ENCODE measurements at places on chromosomes 16 and 17. TPM values are rescaled to one million over a fixed set of nuclear protein-coding genes. Genes with fewer than 3 reads are reported as not detected.
A peak's percentile ranks its signal among the peaks of the same experiment; 100 is the strongest.

The GP1BA gene
- polyA plus RNA-seq = 0.22 TPM

The KRTAP9-3 gene
- not detected for polyA plus RNA-seq

DNA sequence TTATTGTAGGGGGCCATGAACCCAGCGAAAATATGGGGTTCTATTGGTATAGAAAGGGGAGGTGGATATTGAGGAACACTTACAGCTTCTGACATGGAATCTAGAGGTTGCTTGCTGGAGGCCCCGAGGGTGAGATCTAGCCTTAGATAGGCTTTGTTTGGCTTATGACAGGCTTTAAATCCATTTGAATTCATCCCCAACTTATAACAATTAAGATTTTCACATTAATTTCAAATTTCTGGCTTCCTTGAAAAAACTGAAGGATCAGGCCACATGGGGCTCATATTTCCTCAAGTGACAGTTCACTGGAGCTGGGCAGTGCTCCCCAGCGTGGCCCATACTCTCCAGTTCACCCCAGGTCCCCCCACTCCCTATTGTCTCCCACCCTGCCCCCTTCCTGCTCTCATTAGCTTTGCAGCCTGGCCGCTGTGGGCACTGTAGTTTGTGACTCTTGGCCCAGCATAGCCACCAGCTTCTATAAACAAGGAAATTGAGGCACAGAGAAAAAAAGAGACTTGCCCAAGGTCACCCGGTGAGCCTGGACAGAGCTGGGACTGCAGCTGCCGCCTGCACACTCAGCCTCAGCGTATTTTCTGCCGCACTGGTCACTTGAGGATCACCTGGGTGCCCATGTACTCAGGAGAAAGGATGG is 19.8 kb upstream of the ADGRG1 start:
- H3K36me3 ChIP-seq = no peaks in the 10 kb centered on the region
- peaks cover 20% of the 10 kb centered on the region for H3K4me1 ChIP-seq
- no peak overlapping the region for H3K27ac ChIP-seq
- H3K4me3 ChIP-seq = no peak overlapping the region
- DNase-seq = no peak

- DNase-seq = no peak
- H3K27ac ChIP-seq = no peak overlapping the region
- H3K4me1 ChIP-seq = no peaks in the 10 kb centered on the region
- H3K27me3 ChIP-seq = no peaks in the 10 kb centered on the region
- no peaks in the 10 kb centered on the region for H3K36me3 ChIP-seq
Measured at GRCh38 chr16:84847564-84848355, 28.0 kb downstream of the CRISPLD2 start.

DNA sequence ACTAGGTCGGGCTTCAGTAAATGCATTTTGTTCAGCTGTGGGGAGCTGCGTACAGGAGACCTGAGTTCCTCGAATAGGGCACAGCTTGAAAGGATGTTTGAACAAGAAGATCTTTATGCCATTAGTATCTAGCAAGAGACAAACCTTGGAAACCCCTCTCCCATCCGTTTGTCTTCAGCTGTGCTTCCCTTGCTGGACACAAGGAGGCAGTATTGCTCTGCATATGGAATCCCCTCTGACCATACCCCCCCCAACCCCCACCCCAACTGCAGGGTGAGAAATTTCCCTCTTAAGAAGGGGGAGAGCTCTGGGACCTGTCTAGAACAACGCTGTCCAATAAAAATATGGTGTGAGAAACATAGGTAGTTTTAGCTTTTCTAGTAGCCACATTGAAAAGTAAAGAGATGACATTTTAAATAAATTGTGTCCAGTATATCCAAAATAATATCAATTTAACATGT is 1.6 kb downstream of the MRM1 start:
- peak overlapping the region; percentile 85 for H3K4me3 ChIP-seq
- no peak overlapping the region for H3K27ac ChIP-seq
- no peaks in the 10 kb centered on the region for H3K36me3 ChIP-seq
- H3K4me1 ChIP-seq = peaks cover 27% of the 10 kb centered on the region
- no peaks in the 10 kb centered on the region for H3K27me3 ChIP-seq

The MYH1 gene
- polyA plus RNA-seq = not detected

GRCh38 chr17:54920819-54921218 is 20.2 kb downstream of the TOM1L1 start:
- H3K27ac ChIP-seq = no peak overlapping the region
- no peaks in the 10 kb centered on the region for H3K36me3 ChIP-seq
- peaks cover 2% of the 10 kb centered on the region for H3K27me3 ChIP-seq
- no peak for DNase-seq

DNA sequence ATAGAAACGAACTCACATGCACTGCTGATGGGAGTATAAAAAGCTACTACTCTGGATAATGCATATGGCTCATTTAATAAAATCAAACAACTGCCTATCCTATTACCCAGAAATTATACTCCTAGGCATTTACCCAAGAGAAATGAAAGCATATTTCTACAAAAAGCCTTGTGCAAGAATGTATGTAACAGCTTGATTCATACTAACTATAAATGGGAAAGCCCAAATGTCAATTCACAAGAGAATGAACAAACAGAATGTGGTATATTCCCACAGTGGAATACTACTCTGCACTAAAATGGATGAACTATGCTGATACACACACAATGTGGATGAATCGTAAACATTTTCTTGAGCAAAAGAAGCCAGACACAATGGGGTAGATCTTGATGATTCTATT is 38.4 kb downstream of the KIAA0753 start:
- no peak overlapping the region for H3K4me3 ChIP-seq
- peaks cover 53% of the 10 kb centered on the region for H3K36me3 ChIP-seq
- H3K27me3 ChIP-seq = no peaks in the 10 kb centered on the region
- H3K27ac ChIP-seq = no peak overlapping the region

The OTOA gene
- not detected for polyA plus RNA-seq

DNA sequence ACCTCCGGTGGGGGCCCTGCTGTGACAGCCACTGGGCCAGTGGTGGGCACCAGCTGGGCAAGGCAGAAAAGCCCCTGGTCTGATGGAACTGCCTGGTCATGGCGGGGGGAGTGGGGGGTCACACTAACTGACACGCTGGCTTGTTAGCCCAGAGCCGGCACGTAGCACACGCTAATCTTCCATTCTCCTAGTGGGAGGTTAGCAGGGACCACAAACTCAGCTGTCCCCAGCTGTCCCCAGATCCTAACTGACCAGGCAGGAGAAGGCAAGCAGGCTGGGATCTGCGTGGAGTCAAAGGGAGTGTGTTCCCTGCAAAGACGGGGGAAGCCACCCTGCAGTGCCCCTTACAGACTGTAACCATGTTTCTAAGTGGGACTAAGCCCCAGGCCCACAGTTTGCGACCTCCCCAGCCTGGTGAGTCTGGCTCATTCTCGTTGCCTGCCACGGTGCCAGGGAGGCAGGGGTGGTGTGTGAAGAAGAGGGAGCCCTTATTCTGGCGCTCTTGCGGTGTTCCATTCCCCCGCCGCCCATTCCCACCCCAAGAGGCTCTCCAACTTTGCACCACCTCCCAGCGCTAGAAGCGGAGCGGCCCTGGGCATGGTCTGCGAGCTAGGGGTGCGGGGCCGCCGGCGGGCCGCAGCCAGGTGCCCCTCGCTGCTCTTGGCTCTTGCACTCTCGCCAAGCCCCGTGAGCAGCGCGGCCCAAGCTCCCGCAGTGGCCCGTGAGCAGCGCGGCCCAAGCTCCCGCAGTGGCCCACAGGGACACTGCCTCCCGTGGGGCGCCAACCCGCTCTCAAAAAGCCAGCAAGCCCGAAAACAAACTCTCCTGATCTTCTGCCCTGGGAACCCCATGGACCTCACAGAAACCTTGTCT is 12.1 kb upstream of the ZNF423 start:
- no peak overlapping the region for H3K27ac ChIP-seq
- H3K4me3 ChIP-seq = no peak overlapping the region
- DNase-seq = no peak
- H3K4me1 ChIP-seq = no peaks in the 10 kb centered on the region
- peaks cover 3% of the 10 kb centered on the region for H3K27me3 ChIP-seq

The CCDC154 gene
- polyA plus RNA-seq = not detected

The NUBP2 gene
- 95.3 TPM for polyA plus RNA-seq

All from CD4-positive, CD25-positive, alpha-beta regulatory T cell (primary cell).